ENCODE measurements at places on chromosomes 6 and 20.

DNA sequence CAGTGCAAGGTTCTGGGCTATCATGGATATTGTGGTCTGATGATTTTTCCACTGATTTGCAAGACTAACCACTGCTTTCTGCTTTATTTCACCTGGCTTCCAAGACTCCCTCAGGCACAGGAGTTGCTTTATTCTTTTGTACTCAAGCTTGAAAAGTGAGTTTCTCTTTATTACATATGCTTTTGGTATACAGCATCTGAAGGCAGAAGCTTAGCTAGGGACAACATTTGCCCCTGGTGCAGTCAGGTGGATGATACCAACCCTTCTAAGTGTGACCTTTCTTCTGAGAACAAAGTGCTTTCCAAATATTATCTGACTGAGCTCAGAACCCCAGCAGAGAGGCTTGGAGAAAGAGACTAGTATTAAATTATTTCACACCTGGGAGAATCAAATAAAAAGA lies 94.0 kb upstream of the PHACTR1 start:
- DNase-seq = no peak

GRCh38 chr6:165701564-165702354 lies 38.7 kb upstream of the PDE10A start:
- DNase-seq = no peak

DNA sequence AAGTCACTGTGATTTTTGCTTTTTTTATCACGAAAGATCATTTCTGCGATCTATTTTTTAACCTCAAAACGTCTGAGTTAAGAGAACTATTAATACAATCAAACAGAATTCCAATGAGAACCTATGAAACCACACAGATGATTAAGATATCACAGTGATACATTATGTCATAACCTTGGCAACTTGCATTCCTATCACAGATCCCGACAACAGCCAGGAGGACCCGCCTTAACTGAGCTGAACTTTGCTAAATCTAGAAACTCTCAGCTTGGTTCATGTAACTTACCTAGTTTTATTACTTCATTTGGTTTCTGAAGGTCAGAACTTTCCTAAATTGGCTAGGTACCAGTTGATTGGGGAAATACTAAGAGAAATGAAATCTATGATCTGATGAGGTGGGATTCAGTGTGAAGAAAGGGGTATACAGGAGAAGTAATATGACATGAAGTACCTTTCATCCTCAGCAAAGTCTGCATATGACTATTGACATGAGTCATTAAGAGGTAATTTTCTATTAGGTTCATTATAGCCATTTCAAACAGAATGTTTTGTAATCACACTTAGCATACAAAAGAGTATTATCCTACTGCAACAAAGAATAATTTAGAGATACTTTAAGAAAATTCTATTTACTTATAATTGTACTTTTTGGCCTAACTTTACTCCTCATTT lies 11.2 kb downstream of the LYRM4 start:
- DNase-seq = no peak

GRCh38 chr6:31907158-31907813 lies 5.4 kb upstream of the ZBTB12 start:
- DNase-seq = no peak
